ENCODE measurements at places on chromosomes 11 and 22.
A peak's percentile ranks its signal among the peaks of the same experiment; 100 is the strongest.

- no peak for DNase-seq
Observed at GRCh38 chr22:32480238-32480637, 5.6 kb downstream of the FBXO7 start.

DNA sequence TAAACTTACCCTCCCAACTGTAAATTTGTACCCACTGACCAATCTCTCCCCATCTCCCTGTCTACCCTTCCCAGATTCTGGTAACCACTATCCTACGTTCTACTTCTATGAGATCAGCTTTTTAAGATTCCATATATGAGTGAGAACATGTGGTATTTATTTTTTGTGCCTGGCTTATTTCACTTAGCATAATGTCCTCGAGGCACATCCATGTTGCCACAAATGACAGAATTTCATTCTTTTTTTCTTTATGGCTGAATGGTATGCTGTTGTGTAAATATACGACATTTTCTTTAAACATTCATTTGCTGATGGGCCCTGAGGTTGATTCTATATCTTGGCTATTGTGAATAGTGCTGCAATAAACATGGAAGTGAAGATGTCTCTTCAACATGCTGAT, 74.7 kb upstream of the RRM1 start:
- no peak for DNase-seq

DNA sequence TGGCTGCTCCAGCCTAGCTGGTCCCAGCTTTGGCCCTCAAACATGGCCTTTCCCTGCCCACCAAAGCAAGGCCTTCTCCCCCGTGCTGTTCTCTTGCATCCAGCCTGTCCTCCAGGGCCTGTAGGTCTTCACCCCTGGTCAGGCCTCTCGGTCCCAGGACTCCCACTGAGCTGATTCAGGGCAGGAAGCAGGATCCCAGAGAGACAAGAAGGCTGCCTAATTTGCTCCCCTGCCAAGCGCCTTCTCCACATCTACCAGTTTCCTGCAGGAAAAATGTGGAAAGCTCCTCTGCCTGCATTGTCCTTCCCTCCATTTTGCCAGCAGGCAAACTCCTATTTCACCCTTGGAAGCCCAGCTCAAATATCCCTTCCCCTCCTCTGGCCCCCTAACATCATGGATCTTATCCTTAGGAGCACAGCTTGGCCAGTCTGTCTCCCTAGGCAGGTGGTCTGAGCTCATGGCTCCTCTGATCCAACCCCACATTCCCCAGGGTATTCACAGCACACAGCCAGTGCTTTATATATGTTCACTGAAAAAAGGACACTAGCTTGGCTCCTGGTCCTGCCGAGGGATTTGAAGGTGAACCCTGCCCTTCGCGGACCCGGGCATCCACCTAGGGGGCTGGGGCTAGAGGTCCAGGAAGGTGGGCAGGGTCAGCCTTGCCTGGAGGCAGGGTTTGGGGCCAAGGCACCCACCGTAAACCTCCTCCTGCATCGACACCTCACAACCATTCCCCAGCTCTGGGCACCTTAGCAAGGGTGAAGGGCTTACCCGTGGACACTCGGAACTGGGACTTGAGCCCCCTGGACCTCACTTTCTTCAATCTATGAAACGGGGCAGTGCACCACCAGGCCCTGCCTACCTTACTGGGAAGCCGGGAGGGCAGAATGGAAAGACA, 968 bp downstream of the RHBDD3 start:
- DNase-seq: peak; percentile 21

GRCh38 chr11:112583261-112583893, 322.7 kb upstream of the PLET1 start:
- DNase-seq: no peak

DNA sequence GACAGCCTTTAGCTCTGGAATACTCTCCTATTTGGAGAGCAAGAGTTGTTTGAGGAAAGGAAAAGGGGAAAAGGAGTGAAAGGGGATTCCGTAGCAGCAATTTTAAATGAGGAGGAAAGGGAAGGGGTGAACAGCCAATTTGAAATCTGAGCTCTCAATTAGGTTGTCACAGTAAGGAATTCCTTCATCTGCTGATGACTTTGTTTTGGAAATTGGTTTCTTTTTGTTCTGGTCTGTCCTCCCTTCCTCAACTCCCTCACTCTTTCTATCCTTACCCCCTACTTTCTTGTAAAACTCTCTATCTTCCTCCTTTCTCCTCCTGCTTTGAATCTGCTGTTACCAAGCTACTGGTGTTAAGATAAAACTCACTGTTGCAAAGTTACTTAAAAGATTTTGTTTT, 1155.6 kb downstream of the DLG2 start:
- DNase-seq: no peak

DNA sequence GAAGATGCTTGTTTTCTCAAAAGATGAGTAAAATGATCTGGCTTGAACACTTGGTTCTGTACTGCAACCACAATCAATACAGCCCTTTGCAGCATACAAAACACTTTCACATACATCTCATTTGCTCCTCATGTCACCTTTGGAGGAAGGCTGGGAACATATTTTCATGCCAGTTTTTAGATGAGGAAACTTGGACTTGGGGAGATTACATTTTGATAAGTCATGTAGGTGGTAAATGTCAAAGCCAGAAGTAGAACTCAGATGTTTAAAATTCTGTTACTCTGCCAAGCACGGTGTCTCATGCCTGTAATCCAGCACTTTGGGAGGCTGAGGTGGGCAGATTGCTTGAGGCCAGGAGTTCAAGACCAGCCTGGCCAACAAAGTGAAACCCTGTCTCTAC, 121.8 kb downstream of the MICAL2 start:
- peak; percentile 54 for DNase-seq

GRCh38 chr22:28882545-28882877, 861 bp upstream of the ZNRF3 start:
- DNase-seq: peak; percentile 30

DNA sequence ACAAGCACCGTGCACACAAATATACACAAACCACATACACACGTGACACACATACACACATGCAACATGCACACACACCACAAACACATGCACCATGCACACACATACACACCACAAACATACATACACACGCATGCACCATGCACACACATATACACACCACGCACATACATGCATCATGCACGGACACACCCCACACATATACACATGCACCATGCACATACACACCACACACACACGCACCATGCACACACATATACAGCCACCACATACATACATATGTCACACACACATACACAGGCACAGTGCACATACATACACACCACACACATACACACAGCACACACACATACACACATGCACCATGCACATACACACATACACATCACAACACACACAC, 12.7 kb upstream of the B4GALNT4 start:
- DNase-seq: no peak

DNA sequence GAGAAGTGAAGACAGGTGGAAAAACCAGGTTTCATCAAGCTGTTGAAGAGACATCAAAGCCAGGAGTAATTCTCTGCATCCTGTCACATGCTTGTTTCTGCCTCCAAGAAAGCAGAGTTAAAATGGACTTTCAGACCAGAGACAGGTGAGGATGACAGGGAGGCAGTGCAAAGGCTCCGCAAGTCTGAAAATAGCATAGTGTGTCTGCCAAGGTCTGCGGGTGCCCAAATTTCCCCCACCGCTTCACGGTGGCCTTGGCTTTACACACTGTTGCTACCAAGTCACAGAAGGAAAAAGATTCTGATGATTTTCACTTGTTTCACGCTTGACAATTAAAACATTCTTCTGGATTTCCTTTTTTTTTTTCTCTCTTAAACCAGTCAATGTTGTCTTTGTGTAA, 44.2 kb downstream of the SNX19 start:
- DNase-seq: no peak

DNA sequence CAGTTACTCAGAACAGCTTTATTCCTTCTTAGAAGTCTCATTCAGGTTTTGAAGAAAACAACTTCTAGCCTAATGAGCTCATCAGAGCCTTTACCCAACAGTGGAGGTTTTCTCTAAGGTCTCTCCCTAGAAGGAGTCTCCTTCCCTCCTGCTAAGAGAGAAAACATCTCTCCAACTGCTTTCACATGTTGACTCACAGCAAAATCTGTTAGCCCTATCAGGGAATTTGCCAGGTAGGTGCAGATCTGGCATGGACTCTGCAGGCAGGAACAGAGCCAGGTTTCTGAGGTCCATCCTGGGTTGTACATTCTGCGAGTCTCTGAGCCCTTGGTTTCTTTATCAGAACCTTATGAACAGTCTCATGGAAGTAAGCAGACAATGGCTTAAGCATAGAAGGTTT, 214.4 kb downstream of the HIPK3 start:
- DNase-seq: peak; percentile 27

GRCh38 chr11:86244063-86244521, 461 bp upstream of the EED start:
- no peak for DNase-seq

GRCh38 chr22:41048791-41049717, 43.3 kb upstream of the EP300 start:
- DNase-seq: peak; percentile 77

DNA sequence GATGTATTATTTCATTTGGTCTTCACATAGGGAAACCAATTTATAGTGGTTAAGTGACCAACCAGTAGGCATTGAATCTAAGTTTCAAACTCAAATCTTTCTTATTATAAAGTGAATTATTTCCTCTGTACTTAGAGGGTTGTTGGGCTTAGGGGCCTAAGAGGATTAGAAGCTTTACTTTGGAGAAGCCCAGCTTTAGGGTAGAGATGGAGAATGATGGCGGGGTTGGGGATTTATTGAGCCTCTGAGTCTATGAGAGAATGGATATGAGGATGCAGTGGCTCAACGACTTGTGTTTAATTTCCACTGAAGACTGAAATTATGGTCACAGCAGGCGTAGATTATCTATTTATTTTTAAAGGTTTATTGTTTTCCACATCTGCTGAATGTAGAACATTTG, 55.5 kb downstream of the CHRDL2 start:
- DNase-seq: no peak

- peak; percentile 65 for DNase-seq
Observed at GRCh38 chr11:926341-926916, 759 bp downstream of the AP2A2 start.

DNA sequence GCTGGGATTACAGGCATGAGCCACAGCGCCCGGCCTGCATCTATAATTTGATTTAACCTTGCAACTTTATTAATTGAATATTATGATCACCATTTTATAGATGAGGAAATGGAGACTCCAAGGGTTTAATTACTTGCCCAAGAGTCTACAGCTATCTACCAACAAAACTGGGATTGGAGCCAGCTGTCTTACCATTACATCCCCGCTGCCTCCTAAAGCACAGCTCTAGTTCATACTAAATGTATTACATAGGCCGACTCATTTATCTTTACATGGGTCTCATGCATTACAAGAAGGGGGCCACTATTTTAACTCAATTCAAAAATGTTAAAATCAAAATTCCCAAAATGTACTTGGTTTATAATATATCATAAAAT, 14.1 kb upstream of the TMA7B start:
- DNase-seq: no peak

DNA sequence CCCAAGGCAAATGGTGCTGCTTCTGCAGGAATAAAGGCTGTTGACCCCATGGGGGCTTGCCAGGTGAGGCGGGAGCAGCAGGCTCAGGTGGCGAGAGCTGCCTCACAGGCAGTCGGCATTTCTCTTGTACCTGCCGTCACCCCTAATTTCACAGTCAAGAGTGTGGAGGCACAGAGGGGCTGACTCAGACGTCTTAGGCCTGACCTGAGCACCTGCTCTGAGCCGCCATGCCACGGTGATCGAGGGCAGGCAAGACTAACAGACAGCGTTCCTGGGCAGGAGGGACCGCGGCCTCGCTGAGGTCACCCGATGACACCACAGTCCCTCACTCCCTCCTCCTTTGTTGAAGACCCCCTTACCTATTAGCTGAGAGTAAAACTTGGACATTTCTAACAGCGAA, 5.2 kb downstream of the ALG12 start:
- DNase-seq: no peak

DNA sequence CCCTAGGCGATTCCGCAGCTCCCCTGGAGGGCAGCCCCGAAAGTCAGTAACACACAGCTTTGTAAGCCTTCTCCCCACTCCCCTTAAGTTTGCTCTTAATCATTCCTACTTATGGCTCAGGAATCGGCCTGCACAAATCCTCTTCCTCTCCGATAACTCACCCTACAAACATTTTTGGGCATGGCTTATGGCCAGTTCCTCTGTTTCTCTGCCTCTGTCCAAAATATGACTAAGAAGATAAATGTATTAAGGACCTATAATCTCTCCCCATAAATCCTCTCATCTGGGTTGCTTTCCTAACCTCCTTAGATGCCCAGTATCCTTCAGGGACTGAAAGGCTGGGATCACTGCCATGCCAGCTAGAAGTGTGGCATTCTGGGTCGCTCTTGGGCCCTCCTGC, 41.0 kb downstream of the PAMR1 start:
- DNase-seq: peak; percentile 80

GRCh38 chr11:30346068-30346688, 23.3 kb downstream of the ARL14EP start:
- peak; percentile 72 for DNase-seq

DNA sequence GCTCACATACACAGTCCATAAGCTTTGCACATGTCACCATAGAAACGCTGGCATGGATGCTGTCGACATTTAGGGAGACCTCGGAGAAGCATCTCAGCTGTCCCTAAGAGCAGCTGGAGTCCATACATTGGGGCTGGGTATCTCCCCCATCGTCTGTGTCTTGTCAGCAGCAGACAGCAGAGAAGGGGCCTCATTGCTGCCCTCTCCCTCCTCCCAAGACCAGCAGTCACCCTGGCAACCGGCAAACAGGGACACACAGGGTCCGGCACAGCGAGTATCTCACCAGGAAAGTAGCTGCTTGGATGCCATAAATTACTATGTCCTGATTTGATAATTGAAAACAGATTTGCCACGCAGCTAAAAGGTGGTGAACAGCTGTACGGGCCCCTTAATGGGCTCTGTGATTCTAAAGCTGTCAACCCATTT, 84.4 kb downstream of the CD44 start:
- DNase-seq: peak; percentile 47

DNA sequence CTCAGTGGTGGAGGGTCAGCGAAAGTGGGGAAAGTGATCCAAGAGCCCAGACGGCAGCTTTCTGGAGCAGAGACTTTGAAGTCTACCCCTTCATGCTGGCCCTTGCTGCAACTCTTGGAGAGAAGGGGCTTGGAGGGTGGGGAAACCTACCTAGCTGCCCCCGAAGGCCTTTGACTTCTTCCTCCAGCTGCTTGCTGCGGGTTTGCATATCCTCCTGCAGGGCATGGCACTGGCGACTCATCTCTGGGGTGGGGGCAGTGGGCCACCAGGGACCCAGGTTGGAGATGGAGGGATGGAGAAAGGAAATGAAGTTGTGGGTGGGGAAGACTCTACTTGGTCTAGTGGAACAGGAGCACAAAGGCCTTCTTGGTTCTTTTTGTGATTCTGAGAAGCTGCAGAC, 7.7 kb downstream of the NHERF4 start:
- DNase-seq: no peak

GRCh38 chr11:8126649-8127289, 42.1 kb downstream of the RIC3 start:
- DNase-seq: no peak

- DNase-seq: no peak
Observed at GRCh38 chr22:31344256-31344577, 1.9 kb downstream of the PATZ1 start.

DNA sequence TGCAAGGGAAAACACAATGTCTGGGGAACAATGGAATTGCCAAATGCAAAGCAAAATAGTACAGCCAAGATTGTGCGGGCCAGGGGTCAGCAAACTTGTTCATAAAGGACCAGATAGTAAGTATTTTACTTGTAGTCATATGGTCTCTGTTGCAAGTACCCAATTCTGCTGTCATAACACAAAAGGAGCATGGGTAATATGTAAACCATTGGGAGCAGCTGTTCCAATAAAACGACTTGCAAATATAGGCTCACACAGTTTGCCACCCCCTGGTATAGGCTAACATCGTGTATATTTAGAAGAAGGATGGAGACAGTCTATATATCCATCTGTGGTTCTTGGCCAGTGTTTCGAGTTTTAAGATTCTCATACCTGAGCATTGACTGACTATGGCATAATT, 15.6 kb downstream of the SDHAF2 start:
- DNase-seq: no peak

Measured in fibroblast of the aortic adventitia (primary cell).